ENCODE measurements at places on chromosomes 6 and 20.

DNA sequence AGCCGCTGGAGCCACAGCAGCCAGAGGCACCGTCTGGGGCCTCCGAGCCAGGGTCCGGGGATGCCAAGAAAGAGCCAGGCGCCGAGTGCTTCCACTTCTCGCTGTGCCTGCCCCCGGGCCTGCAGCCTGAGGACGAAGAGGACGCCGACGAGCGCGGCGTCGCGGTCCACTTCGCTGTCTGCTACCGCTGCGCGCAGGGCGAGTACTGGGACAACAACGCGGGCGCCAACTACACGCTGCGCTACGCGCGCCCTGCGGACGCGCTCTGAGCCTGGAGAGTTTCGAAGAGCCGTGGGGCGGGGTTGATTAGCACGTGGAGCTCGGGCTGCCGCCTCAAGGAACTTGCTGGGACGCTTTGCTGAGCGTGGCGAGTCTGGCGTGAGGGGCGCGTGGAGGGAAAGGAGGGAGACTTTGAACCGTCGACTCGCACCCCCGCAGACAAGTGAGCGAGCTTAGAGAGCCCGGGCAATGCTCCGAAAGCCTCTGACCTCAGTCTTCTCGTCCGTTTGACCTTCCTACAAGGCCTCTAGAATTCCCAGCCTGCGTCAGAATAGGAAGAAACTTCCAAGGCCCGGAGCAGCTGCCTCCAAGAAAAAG, 1.3 kb downstream of the PPP1R3G start:
- no peak for DNase-seq

- DNase-seq = no peak
These were observed 10.2 kb upstream of the EEF1A2 start for GRCh38 chr20:63509088-63509564.

GRCh38 chr6:2396846-2397630, 151.6 kb upstream of the GMDS start:
- DNase-seq = no peak

DNA sequence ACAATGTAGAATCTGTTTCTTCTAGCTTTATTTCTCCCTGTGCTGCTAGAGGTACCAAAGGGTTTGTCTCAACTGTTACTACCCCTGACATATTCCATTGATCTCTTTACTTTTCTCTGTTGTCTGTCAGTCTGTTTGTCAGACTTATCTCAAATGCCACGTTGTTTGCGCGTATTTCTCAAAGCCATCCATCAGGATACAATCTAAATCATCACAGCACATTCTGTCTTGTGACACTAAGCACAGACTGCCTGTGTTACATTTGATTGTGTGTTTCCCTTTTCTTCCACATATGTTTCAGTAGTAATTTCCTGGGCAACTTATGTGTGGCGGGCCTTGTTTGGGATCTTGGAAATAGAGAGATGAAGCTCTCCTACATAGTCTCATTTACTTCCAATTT, 30.2 kb upstream of the SERINC3 start:
- DNase-seq = no peak

- no peak for DNase-seq
These were observed 104.4 kb upstream of the BTBD3 start for GRCh38 chr20:11813106-11813890.

- DNase-seq = no peak
These were observed 6.1 kb upstream of the PKIG start for GRCh38 chr20:44576297-44576696.

GRCh38 chr6:15550546-15551123, 112.2 kb downstream of the DTNBP1 start:
- DNase-seq = no peak

GRCh38 chr6:33709605-33710295, 1.8 kb downstream of the UQCC2 start:
- no peak for DNase-seq

DNA sequence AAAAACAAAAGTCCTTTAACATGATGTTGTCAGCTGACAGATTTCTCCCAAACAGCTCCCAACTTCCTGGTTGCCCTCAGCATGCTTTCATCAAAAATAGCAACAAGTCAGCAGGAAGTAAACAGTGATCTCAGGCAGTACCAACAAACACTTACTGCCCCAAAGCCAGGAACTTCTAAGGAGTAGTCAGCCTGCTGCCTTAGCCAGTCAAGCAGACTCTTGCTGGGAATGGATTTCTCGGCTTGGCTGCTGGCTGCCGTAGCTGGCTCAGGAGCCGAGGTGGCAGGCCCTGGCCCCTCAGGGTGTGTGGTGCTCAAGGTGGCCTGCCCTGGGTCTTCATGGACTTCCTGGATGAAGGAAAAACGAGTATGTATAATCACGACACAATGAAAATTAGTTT, 46.6 kb upstream of the EMILIN3 start:
- DNase-seq = no peak

DNA sequence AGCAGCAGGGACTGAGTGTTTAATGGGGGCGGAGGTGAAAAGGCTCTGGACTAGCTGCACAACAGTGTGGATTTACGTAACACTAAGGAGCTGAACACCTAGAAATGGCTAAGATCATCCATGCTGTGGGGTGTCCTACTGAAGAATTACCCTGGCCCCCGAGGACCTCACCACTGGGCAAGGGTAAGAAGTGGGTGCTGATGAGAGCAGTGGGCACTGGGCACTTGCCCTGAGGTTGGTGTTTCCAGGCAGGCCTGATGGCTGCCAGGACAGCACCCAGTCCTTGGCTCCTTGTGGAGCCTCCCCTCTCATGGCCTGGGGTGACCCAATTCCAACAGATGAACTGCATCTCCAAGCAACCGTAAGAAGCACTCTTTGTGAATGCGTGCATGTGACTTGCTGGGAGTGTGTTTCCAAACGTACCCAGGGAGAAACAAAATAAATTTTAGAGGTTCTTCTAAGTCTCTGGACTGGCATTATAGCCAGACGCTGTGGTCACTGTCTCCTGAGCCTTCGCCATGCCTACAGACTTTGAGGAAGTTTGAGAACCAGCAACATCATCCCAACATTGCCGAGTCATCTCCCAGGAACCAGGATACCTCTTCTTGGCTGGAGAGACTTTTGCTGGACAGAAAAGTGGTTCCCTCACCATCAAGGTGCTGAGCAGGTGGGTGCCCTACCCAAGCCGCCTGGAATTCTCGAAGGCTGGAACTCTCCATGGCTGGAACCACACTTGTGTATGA, 245.9 kb downstream of the ERMARD start:
- no peak for DNase-seq

- DNase-seq = no peak
These were observed 41.0 kb downstream of the VGLL2 start for GRCh38 chr6:117306227-117306790.

DNA sequence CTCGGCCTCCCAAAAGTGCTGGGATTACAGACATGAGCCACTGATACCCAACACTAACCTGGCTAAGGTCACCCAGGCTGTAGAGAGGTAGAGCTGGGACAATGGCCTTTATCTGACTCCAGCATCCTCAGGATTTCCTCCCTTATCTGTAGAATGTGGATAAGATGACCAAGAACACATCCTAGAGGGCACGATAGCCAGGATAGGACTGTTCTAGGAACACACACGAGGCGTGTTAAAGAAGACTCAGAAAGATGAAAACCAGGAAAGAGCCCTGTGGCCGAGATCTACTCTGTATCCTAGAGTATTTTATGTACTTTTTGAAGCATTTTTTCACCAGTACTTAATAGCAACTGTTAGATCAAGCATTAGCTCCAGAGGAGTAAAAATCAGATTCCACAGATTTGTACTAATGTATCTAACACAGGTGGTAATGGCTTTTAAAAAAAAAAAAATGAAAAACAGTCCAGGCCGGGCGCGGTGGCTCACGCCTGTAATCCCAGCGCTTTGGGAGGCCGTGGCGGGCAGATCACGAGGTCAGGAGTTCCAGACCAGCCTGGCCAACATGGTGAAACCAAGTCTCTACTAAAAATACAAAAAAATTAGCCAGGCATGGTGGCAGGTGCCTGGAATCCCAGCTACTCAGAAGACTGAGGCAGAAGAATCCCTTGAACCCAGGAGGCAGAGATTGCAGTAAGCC, 17.3 kb downstream of the PPP1R10 start:
- DNase-seq = no peak

GRCh38 chr6:40504274-40504673, 82.9 kb downstream of the LRFN2 start:
- DNase-seq = no peak

GRCh38 chr6:41286544-41287346, at the start of gene TREM1:
Gene TREM1, minus strand, starts transcription at chr6:41286682. Its CDS starts 27 bp downstream, at chr6:41286655.
- no peak for DNase-seq

GRCh38 chr6:28154357-28154756, 12.7 kb downstream of the ZKSCAN8 start:
- DNase-seq = no peak

DNA sequence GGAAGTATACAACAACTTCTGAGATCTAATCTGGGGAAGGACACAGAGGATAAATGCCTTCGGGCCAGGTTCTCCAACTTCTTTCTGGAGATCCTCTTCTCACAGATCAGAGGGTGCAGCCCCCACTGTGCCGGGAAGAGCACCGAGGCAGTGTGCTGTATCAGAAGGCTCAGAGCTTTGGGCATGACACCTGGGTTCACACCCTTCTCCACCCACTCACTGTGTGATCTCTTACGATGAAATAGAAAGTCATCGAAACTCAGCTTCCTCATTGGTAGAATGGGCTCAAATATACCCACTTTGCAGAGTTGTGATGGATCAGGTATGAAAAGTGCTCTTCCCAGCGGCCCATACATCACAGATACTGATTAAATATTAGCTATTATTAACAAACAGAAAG, 347.5 kb upstream of the SOX4 start:
- DNase-seq = no peak

DNA sequence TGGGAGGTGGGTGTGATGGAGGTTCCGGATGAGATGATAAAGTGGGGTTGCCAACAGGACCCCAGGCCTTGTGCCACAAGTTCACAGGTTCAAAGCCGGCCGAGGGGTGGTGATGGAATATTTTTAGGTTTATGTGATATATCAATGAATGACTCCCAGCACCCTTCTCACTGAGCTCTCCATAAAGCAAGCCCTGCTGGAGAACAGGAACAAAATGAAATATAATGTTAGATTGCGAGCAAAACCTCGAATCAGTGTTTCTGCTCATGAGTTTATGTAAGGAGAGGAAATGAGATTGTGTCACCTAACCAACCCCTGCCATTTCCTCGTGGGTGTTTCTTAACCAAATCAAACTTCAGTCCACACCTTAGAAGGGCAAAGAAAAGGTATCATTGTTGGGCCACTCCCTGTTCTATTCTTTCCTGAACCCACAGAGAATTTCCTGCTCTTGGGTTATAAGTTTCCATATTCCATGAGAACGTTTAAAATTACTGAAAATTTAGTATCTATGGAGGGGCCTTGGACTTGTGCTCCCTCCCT, 192.2 kb upstream of the EXOC2 start:
- DNase-seq = no peak

DNA sequence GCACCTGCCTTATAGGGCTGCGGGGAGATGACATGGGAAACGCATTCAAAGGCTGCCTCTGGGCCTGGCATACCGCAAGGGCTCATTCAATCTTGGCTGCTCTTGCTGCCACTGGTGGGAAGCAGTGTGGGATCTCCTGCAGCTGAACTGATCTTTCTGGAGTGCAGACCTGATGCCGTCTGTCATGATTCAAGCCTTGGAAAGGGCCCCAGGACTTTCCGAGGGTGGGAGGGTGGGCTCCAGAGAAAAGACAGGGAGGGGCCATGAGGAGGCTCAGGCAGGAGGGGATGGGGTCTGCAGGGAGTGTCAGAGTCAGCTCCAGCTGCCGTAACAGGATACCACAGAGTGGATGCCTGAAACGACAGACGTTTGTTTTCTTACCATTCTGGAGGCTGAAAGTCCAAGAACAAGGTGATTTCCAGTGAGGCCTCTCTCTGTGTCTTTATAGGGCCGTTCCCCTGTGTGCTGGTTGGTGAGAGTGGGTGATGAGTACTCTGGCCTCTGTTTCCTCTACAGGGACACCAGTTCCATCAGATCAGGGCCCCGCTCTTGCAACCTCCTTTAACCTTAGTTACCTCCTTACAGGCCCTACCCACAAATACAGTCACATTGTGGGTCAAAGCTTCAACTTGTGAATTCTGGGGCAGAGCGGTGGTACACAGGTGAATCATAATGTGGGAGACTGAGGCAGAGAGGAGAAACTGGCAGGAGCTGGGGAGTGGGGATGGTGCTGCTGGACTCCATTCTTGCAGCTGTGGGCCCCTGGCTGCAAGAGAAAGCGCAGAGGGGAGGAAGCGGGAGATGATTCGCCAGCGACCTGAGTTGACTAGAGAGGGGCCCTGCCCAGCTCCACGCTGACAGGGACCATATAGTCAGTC, 148.4 kb downstream of the SYCP2 start:
- no peak for DNase-seq

- DNase-seq = no peak
These were observed 195.2 kb downstream of the LRFN2 start for GRCh38 chr6:40391851-40392517.

DNA sequence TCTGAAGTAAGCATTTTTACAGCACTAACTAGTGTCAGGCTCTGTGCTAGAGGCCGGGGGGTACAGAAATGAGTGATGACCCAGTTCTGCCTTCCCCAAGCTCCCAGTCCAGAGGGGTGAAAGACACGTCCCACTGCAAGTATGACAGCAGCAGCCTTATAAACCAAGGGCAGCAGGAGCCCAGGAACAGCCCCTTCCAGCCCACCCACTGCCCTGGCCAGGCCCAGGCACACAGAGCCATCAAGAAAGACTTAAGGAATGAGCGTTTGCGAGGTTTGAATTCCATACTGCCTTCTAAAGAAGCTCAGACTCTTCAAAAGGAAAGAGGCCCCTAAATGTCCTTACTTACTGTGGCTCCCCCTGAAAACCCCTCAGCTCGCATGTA, 10.0 kb downstream of the TRERF1 start:
- DNase-seq = no peak

DNA sequence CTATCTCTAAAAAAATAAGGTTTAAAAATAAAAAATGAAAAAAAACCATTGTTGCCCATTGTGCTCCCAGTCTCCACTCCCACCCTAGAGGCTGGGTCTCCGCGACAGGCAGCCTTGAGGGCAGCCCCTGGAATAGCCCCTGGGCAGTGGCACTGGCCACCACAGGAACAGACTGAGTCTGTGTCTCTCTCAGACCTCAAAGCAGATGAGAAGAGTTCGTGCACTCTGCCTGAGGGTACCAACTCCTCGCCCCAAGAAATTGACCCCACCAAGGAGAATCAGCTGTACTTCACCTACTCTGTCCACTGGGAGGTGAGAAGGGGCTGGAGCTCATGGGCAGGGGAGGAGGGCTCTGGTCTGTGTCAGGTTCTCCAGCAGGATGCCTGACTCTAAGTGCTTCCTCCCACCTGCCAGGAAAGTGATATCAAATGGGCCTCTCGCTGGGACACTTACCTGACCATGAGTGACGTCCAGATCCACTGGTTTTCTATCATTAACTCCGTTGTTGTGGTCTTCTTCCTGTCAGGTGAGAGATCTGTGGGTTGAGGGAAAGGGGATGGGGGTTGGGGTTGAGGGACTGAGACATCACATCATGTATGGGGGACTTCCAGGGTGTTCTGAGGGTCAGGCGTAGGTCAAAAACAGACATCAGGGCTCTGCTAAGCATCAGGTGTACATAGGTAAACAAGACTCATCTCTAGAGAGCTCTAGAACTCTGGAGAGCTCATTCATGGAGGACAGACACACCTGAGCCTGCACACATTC, 35.6 kb downstream of the TM9SF4 start:
- no peak for DNase-seq

GRCh38 chr6:82589509-82590206, 226.0 kb downstream of the TPBG start:
- no peak for DNase-seq

- no peak for DNase-seq
These were observed 25.0 kb downstream of the L3MBTL3 start for GRCh38 chr6:130043344-130043743.

Measured in CD4-positive, alpha-beta T cell (primary cell).